ENCODE measurements at places on chromosomes 7 and 10.
A peak's percentile ranks its signal among the peaks of the same experiment; 100 is the strongest.

DNA sequence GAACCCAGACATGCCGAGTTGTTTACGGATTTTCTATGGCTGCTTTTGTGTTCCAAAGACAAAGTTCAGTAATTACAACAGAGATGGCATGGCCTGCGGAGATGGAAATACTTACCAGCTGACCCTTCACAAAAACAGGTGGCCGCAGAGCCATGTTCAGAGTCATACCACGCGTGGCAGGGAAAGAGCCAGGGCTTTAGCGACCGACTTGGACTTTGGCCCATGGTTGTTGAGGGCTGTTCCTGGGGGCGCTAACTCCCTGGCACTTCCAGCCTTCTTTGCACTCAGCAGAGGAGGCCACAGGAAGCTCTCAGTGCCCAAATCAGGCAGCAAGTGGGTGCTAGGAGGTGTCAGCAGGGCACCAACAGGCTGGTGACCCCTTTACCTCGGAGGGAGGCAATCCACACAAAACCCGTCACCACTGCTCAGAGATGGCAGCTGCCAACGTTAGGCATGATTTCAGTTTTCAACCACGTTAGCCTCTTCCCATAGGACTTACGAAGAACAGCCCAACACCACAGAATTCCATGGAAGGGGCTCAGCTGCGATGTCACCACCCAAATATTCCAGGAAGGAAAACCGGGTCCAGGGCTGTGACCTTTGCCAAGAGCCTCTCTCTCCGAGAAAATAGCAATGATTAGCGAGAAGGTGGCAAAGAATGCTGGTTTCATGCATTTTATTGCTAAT, 21.4 kb upstream of the CNPY1 start:
- no peaks in the 10 kb centered on the region for H3K27me3 ChIP-seq
- no peak overlapping the region for H3K27ac ChIP-seq
- H3K4me3 ChIP-seq, result no peak overlapping the region
- DNase-seq, result no peak
- no peaks in the 10 kb centered on the region for H3K36me3 ChIP-seq

DNA sequence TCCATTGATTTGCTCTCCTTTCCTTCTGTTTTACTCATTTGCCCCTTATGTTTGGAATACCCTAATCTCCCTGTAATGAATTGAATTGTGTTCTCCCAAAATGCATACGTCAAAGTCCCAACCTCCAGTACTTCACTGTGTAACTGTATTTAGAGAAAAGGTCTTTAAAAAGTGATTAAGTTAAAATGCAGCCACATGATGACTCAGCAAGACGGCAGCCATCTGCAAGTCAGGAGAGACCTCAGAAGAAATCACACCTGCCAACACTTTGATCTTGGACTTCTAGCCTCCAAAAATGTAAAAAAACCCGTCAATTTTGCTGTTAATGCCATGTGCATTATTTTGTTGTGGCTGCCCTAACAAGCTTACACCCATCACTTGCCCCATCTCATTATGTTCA, 85.3 kb upstream of the PCLO start:
- H3K4me3 ChIP-seq, result no peak overlapping the region
- no peaks in the 10 kb centered on the region for H3K4me1 ChIP-seq
- H3K27me3 ChIP-seq, result no peaks in the 10 kb centered on the region

GRCh38 chr10:3192856-3193635, 20.5 kb upstream of the PITRM1 start:
- DNase-seq, result no peak
- peak overlapping the region; percentile 58 for H3K4me3 ChIP-seq
- no peaks in the 10 kb centered on the region for H3K27me3 ChIP-seq
- no peak overlapping the region for H3K27ac ChIP-seq
- peaks cover 12% of the 10 kb centered on the region for H3K4me1 ChIP-seq

DNA sequence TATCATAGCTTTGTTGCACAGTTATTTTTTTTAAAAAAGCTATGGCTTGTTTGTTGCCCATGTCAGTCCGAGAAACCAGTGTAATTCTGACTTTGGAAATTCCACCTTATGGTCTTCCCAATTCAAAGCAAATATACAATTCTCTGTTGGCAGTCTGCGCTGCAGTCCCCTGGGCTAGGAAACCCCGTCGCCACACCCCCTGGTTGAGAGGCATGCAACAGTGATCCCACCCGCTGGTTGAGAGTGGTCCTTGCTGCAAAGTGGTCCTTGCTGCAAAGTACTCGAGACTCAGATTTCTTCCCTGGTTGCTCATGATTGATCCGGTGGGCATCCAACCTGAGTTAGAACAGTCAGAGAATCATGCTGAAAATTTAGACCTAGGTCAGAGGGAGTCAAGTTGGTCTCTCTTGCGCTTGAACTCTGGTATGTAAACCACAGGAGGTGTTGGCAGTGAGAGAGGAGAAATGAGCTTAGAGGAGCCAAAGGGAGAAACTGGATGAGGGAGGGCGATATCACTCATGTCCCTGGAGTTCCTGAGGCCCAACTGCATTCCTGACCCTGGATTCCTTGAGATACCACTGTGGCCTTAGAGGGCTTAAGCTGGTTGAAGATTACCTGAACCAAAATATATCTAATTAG, 45.0 kb upstream of the STK17A start:
- DNase-seq, result no peak
- no peaks in the 10 kb centered on the region for H3K36me3 ChIP-seq
- no peaks in the 10 kb centered on the region for H3K4me1 ChIP-seq
- H3K27me3 ChIP-seq, result no peaks in the 10 kb centered on the region
- H3K4me3 ChIP-seq, result no peak overlapping the region

- H3K27ac ChIP-seq, result no peak overlapping the region
- no peak overlapping the region for H3K4me3 ChIP-seq
- H3K4me1 ChIP-seq, result peaks cover under 1% of the 10 kb centered on the region
- DNase-seq, result no peak
- no peaks in the 10 kb centered on the region for H3K36me3 ChIP-seq
- H3K27me3 ChIP-seq, result no peaks in the 10 kb centered on the region
Measured at GRCh38 chr10:2920168-2920567, 147.2 kb upstream of the PFKP start.

GRCh38 chr10:44354771-44355170, 30.1 kb downstream of the CXCL12 start:
- H3K36me3 ChIP-seq, result no peaks in the 10 kb centered on the region
- no peak overlapping the region for H3K4me3 ChIP-seq
- H3K27ac ChIP-seq, result no peak overlapping the region
- DNase-seq, result no peak
- no peaks in the 10 kb centered on the region for H3K4me1 ChIP-seq
- H3K27me3 ChIP-seq, result no peaks in the 10 kb centered on the region
